Small intestine (tissue), 16 donors: ENCODE measurements at places on chromosomes 7 and 10.

DNA sequence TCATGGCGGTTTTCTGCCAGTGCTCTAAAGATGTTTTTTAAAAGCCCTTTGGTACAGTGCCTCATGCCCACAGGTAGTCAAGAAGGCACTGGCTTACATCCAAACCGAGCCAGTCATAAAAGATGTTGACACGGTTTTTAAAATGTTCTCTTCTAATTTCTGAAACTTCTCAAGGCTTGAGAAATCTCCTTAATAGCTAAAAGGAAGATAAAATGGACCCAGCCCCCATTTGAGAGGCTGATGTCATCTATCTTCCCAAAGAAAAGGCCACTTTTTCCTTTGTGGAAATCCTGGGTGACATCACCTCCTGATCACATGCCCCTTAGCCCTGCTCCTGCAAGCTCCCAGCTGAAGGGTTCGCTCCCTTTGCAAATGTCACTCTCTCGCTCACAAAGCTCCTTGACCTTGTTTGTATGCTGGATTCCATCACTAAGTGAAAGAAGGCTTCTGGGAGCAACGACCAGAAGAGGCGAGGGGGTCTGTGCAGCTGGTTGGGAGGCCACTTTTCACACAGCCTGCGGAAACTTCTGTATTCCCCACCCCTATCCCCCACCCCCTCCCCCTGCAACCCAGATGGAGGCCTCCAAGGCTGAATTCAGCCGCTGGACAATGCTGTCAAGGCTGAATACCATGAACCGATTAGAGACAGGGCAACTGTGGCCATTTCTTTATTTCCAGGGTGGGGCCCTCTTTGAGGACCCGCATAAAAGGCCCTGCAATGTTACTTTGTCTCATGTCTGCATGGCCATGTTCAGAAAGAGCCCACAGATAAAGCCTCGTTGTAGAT lies 122.8 kb downstream of the CUBN start:
- peak; percentile 37 for DNase-seq

DNA sequence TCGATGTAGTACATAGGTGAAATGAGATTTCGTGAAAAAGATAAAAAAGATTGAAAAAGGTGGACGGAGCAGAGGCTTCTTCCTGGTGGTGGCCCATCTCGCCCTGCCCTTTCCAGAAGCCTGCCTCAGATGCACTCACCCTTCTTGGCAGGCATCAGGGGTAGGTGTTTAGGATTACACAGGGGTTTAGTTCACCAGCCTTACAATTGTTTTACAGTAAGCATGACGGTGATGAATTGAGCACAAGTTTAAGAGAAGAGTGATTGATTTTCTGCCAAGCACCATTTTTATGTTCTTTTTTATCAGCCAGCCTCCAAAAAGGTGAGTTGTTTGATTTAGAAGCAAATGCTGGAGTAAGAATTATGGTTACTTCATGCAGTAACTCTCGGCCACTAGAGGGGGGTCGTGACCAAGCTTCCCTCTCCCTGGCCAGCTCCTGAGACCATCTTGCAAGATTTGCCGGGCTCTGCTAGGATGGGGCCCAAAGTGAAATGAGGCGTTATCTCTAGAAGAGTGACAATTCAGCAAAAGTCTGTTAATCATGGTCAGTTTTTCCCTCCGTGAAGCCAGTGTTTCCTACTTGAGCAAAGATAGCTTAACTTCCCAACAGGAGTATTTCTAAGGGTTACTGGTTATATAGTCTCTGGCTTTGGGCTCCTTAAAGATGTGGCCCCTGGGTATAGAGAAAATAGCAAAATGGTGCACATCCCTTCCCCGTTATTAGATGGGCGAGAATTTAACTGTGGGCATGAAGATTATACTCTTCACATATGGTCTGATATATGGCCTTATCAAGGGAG lies 228.8 kb downstream of the BMPER start:
- peak; percentile 44 for DNase-seq

GRCh38 chr10:126137562-126138221 lies 241.3 kb downstream of the FANK1 start:
- DNase-seq: no peak

- peak; percentile 5 for DNase-seq
Measured at GRCh38 chr10:112026438-112026837, 157.1 kb downstream of the GPAM start.

DNA sequence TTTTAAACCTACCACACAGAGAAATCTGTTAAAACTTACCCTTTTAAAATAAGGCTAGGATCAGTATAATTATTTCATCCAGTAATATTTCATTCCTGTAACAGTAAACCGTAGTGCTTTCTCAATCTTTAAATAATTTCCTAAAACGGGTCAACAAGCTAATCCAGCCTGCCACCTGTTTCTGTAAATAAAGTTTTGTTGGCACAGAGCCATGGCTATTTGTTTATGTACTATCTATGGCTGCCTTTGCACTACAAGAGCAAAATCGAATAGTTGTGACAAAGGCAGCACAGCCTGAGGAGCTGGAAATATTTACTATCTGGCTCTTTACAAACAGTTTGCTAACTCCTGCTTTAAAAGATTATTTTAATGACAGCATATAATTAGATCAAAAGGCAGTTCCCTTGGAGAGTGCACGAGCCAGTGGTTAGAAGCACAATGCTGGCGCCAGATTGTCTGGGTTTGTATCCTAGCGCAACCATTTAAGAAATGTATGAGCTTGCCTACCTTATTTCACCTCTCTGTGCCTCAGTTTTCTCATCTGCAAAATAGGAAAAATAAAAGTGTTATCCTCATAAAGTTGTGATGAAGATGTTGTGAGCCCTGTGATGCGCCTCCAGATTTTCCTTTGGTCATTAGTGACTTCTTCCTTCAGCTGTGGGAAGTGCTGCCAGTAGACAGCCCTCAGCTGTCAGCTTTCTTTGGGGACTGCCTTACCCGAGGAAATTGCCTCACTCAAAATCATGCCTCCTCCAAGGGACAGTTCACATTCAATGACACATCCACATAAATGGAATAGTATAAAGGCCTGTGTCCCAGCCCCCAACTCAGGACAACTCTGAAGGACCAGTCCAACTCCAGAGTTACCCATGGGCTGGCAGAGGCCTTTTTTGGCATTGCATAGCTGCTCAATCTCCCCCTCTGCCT lies 11.8 kb upstream of the MIOS start:
- no peak for DNase-seq

- no peak for DNase-seq
Measured at GRCh38 chr7:48441848-48442492, 270.7 kb downstream of the ABCA13 start.

GRCh38 chr10:8315619-8316021 lies 261.1 kb downstream of the GATA3 start:
- no peak for DNase-seq
